Mesothelial cell of epicardium (in vitro differentiated cells): ENCODE measurements at places on chromosomes 11 and 22. TPM values are rescaled to one million over a fixed set of nuclear protein-coding genes. Genes with fewer than 3 reads are reported as not detected.

GRCh38 chr22:17100621-17101020 is 15.8 kb downstream of the IL17RA start:
- no peak overlapping the region for H3K4me3 ChIP-seq
- peaks cover 2% of the 10 kb centered on the region for H3K36me3 ChIP-seq
- no peaks in the 10 kb centered on the region for H3K27me3 ChIP-seq
- H3K27ac ChIP-seq = no peak overlapping the region
- DNase-seq = no peak
- no peaks in the 10 kb centered on the region for H3K4me1 ChIP-seq

DNA sequence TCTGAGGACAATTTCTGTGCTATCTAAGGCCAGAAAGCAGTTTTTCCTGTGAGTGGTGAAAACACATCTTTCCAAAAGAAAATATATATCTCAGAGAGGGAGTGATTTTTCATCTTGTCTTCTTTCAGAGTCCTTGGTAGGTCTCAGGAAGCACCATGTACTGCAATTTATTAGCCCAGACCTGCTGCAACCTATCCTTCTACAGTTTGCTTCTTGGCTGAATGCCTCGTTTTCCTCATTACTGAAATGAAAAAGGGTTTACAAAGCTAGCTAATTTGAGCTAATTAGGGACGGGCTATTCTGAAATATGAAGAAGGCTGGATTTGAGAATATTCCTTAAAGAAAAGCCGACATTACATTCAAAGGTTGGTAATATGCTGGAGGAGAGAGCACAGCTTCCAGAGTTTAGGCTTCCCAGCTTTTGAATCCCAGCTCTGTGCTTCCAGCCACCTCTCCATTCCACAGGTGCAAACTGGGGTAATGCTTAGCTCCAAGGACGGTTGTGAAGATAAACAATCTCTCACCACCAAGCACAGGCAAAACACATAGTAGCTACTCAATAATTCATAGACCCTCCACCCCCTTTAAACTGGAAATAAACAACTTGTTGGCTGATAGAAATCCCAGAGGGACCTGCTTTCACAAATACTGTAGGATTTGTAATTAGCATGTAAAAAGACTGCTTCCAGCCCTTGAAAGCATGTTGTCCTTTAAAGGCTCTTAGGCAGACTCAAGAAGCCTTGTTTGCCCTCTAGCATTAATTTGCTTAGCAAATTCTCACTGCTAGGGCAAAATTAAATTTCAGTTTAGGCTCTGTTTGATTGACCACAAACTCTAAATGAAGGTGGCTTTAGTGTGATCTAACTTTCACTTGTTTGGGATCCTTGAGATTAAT is 24.5 kb upstream of the SESN3 start:
- H3K4me3 ChIP-seq = no peak overlapping the region
- peak overlapping the region; percentile 70 for H3K27ac ChIP-seq
- no peak for DNase-seq
- H3K27me3 ChIP-seq = no peaks in the 10 kb centered on the region
- peaks cover 61% of the 10 kb centered on the region for H3K4me1 ChIP-seq
- H3K36me3 ChIP-seq = no peaks in the 10 kb centered on the region

DNA sequence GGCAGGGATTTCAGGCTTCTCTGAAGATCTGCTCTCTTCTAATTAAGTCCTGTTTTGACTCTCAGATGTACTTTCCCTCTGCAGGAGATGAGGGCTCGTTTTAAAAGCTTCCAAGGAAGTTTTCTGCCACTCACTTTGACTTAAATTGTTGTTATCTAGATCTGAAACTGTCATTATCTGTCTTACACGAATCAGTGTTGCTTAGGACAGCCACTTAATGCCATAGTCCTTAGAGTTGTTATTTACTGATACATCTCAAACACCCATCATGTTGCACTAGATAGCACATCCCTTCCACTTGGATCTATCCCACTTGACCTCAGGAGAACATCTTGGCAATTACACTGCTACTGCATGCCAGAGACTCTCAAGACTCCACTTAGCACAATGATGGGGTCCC is 86.9 kb upstream of the FAT3 start:
- no peaks in the 10 kb centered on the region for H3K4me1 ChIP-seq
- no peak overlapping the region for H3K27ac ChIP-seq

- H3K36me3 ChIP-seq = peaks cover 33% of the 10 kb centered on the region
- H3K27me3 ChIP-seq = no peaks in the 10 kb centered on the region
- no peak for DNase-seq
- H3K4me3 ChIP-seq = no peak overlapping the region
- peaks cover 3% of the 10 kb centered on the region for H3K4me1 ChIP-seq
- no peak overlapping the region for H3K27ac ChIP-seq
Measured at GRCh38 chr11:47784785-47785381, 17.7 kb upstream of the FNBP4 start.

- no peak overlapping the region for H3K27ac ChIP-seq
- H3K4me1 ChIP-seq = peaks cover 10% of the 10 kb centered on the region
- H3K36me3 ChIP-seq = no peaks in the 10 kb centered on the region
- H3K4me3 ChIP-seq = no peak overlapping the region
- no peaks in the 10 kb centered on the region for H3K27me3 ChIP-seq
Measured at GRCh38 chr11:108871152-108871551, 206.3 kb downstream of the DDX10 start.

GRCh38 chr11:7014118-7014517 is 6.0 kb downstream of the ZNF214 start:
- H3K4me3 ChIP-seq = no peak overlapping the region
- no peaks in the 10 kb centered on the region for H3K27me3 ChIP-seq
- DNase-seq = no peak
- H3K36me3 ChIP-seq = no peaks in the 10 kb centered on the region
- H3K27ac ChIP-seq = no peak overlapping the region

GRCh38 chr11:15886866-15887265 is 469.5 kb downstream of the SOX6 start:
- H3K36me3 ChIP-seq = no peaks in the 10 kb centered on the region
- H3K4me3 ChIP-seq = no peak overlapping the region
- H3K27ac ChIP-seq = no peak overlapping the region
- H3K27me3 ChIP-seq = peaks cover 5% of the 10 kb centered on the region

DNA sequence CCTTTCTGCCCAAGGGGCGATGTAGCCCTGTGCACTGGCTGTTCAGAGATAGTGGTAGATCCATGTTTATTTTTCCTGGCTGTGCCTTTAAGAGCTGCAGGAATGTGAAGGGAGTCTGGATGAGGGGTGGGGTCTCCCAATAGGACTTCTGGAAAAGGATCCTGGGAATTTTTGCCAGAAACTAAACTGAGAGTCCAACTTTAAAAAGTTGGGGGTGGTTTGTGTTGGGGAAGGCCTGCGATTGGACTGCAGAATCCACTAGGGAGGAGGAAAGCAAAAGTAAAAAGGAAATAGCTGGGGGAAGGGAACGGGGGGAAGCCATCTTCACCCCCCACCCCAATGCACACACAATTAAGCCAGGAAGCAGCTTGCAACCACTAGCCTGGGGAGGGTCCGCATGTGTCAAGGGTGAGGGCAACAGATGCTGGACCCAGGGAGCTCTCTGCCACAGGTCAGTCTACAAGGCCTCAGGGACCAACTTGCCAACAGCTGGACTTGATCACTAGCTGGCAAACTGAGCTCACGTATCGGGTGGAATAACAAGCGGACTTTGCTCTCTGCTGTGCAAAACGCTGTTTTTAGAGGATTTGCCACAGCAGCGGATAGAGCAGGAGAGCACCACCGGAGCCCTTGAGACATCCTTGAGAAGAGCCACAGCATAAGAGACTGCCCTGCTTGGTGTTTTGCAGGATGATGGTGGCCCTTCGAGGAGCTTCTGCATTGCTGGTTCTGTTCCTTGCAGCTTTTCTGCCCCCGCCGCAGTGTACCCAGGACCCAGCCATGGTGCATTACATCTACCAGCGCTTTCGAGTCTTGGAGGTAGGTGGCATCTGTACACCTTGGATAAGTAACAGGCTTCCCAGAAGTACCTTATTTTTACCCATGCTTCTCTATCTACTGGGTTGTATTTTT is at the start of gene OLFML1:
OLFML1 (plus strand) TSS at position 321 of the 912 bp plus-strand sequence; CDS start at position 691, 370 bp downstream.
- H3K4me1 ChIP-seq = peaks cover 39% of the 10 kb centered on the region
- H3K27ac ChIP-seq = no peak within 1 kb of the TSS
- no peak for DNase-seq
- H3K36me3 ChIP-seq = peaks cover 14% of the 10 kb centered on the region

GRCh38 chr22:40473703-40474102 is 103.3 kb downstream of the SGSM3 start:
- H3K4me3 ChIP-seq = no peak overlapping the region
- H3K27ac ChIP-seq = no peak overlapping the region
- no peak for DNase-seq
- peaks cover 2% of the 10 kb centered on the region for H3K36me3 ChIP-seq
- no peaks in the 10 kb centered on the region for H3K27me3 ChIP-seq
- peaks cover 31% of the 10 kb centered on the region for H3K4me1 ChIP-seq

DNA sequence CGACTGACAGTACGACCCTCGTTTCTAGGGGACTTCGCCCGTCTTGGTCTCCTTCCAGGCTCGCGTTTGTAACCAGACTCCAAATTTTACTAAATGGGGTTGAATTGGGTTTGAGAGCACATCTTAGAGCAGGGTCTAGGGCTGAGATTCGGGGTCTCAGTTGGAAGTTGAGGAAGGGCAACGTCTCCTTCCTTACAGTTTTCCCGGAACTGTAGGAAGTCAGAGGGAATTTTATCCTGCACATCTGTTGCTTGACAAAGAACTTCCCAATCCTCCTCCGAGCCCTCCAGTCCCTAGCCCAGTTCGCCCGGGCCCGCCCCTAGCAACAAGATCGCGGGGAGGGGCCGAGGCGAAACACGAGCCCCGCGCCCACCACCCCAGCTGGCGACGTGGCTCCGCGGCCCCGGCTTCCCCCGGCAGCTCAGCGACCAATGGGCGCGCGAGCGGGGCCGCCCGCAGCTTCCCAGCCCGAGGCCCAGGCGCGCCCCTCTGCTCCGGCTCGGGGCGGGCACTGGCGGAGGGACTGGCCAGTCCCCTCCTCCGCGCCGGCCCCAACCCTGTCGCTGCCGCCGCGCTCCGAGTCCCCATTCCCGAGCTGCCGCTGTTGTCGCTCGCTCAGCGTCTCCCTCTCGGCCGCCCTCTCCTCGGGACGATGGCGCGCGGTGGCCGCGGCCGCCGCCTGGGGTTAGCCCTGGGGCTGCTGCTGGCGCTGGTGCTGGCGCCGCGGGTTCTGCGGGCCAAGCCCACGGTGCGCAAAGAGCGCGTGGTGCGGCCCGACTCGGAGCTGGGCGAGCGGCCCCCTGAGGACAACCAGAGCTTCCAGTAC is at the start of gene RCN1:
RCN1 (plus strand) TSS at position 530 of the 826 bp plus-strand sequence; CDS start at position 653, 123 bp downstream.
- peak; percentile 84 for DNase-seq
- peaks cover 8% of the 10 kb centered on the region for H3K36me3 ChIP-seq
- peak within 1 kb of the TSS; percentile 94 for H3K27ac ChIP-seq
- peak within 1 kb of the TSS; percentile 83 for H3K4me3 ChIP-seq

DNA sequence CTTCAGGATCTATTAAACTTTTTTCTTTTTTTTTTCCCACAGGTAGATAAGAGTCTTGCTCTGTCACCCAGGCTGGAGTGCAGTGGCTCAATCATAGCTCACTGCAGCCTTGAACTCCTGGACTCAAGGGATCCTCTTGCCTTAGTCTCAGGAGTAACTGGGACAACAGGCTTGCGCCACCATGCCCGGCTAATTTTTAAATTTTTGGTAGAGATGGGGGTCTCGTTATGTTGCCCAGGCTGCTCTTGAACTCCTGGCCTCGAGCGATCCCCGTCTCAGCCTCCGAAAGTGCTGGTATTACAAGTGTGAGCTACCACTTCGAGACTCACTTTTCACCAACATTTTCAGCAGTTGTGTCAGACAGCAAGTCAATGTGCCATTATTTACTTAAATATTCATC is 962 bp downstream of the SIRT3 start:
- H3K27me3 ChIP-seq = no peaks in the 10 kb centered on the region
- peaks cover 22% of the 10 kb centered on the region for H3K4me1 ChIP-seq
- no peak for DNase-seq

DNA sequence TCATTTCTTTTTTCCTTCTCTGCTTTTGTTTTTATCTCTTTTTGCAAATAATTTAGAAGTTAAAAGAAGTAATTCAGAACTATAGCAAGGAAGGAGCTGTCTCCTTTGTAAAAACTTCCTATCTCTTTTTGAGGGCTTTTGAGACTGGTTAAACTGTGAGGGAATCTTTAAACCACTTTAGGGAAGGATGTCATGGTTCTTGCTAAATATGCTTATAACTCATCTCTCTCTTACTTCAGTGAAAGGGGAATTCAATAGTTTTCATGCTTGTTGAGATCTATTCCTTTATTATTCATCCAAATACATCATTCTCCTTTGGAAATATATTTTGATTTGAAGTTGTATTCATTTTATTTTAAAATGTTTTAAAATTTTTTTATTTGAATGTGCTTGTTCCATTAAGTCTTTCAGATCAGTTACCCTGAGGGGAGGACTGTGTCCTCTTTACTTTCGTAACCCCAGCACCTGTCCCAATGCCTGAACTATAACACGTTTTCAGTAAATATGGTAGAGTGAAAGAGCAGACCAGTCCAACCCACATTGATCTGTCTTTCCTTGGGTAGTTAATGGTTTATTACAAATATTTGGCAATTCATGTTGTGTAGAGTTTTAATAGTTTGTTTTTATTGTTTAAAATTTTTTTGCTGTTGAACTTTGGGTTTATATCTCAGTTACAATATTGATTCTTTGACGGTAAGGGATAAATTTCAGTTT is 27.5 kb downstream of the AMOTL1 start:
- H3K4me3 ChIP-seq = no peak overlapping the region
- H3K36me3 ChIP-seq = peaks cover 7% of the 10 kb centered on the region
- H3K27ac ChIP-seq = no peak overlapping the region

- no peak overlapping the region for H3K4me3 ChIP-seq
- no peak for DNase-seq
- no peak overlapping the region for H3K27ac ChIP-seq
- peaks cover 40% of the 10 kb centered on the region for H3K4me1 ChIP-seq
Measured at GRCh38 chr11:120024046-120024445, 113.9 kb downstream of the TRIM29 start.

- peaks cover 37% of the 10 kb centered on the region for H3K4me1 ChIP-seq
- H3K27me3 ChIP-seq = no peaks in the 10 kb centered on the region
- peaks cover 30% of the 10 kb centered on the region for H3K36me3 ChIP-seq
- H3K4me3 ChIP-seq = peak overlapping the region; percentile 74
- H3K27ac ChIP-seq = peak overlapping the region; percentile 98
Measured at GRCh38 chr11:65653229-65654225, 9.2 kb downstream of the RELA start.

- H3K4me1 ChIP-seq = peaks cover 13% of the 10 kb centered on the region
- DNase-seq = no peak
- H3K4me3 ChIP-seq = no peak overlapping the region
Measured at GRCh38 chr11:61066645-61067044, 35.6 kb upstream of the CD5 start.

GRCh38 chr11:121358760-121359159 is 66.2 kb downstream of the SC5D start:
- H3K4me1 ChIP-seq = no peaks in the 10 kb centered on the region
- H3K27ac ChIP-seq = no peak overlapping the region
- DNase-seq = no peak
- no peaks in the 10 kb centered on the region for H3K27me3 ChIP-seq
- no peaks in the 10 kb centered on the region for H3K36me3 ChIP-seq

GRCh38 chr11:34783816-34784317 is 132.3 kb downstream of the APIP start:
- H3K27me3 ChIP-seq = no peaks in the 10 kb centered on the region
- no peaks in the 10 kb centered on the region for H3K4me1 ChIP-seq
- peaks cover 37% of the 10 kb centered on the region for H3K36me3 ChIP-seq
- DNase-seq = no peak

Gene ROBO3
- total RNA-seq = 26.0 to 26.7 TPM (median 26.4 TPM) in 3 replicates

Gene ZP1
- 0.16 to 0.31 TPM in 2 of 3 replicates, not detected in the other for total RNA-seq

Gene OTOG
- total RNA-seq = 1.2 to 2.8 TPM (median 1.8 TPM) in 3 replicates

Gene OR10D3
- total RNA-seq = not detected in 3 replicates
